Activated T-cell treated with anti-CD3 and anti-CD28 coated beads, Interleukin-2, amount 50 U/mL, for 72 hours (primary cell): ENCODE measurements at places on chromosomes 5 and 9. TPM values are rescaled to one million over a fixed set of nuclear protein-coding genes. Genes with fewer than 3 reads are reported as not detected.

DNA sequence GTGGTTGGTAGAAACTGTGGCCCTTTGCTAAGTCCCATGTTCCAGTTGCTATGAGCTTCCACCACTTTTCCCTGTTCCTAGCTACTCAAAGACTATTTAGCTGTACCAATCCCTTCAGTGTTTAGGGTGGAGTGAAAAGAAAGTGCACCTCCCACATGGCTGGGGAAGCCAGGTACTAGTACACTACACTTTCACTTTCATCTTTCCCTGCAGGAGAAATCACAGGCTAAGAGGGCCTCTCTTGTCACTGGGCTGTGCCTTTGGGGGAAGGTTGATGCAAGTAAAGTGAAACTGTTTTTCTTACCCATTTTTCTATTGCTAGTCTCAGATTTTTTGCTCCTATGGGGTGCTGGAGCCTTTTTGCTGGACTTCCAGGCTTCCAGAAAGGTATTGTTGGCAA, 33.5 kb upstream of the CKS2 start:
- no peak for DNase-seq

The WHRN gene
- 7.1 TPM for total RNA-seq

DNA sequence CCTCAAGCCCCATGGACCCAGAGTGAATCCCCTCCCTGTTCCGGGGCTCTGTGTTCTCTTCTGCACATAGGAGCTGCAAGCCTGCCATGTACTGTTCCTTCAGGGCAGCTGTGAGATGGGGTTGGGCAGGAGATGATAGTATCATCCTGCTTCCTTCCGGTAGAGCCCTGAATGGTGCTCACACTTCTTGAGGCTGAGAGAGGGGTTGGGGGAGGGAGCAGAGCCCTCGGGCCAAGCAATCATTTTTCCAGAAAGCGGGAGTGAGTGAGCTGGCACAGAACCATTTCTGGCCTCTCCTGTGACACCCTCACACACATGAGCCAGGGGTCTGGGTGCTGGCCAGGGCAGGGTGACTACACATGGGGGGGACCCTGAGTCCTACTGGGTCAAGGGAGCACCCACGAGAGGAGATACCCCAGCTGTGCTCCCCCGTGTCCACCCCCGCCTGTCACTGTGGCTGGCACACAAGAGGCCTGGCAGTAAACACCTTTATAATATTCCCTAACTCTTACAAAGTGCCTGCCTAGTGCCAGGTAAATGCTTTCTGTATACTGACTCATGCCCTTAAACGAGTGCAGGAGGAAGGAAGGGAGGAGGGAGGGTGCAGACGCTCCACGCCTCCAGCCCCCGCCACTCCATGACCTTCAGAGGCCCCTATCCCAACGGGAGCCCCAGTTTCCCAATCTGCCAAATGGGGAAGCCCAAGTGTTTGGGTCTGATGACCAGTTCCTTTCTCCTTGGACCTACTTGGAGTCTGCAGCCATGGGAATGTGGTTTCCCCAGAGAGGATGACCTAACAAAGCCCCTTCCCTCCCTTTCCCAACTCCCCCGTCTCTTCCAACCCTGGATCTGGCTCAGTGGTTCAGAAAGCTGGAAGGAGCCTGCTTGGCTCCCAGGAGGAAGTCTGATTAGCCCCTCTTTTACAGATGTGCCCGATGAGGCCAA, 15.5 kb downstream of the AKNA start:
- DNase-seq, result no peak

DNA sequence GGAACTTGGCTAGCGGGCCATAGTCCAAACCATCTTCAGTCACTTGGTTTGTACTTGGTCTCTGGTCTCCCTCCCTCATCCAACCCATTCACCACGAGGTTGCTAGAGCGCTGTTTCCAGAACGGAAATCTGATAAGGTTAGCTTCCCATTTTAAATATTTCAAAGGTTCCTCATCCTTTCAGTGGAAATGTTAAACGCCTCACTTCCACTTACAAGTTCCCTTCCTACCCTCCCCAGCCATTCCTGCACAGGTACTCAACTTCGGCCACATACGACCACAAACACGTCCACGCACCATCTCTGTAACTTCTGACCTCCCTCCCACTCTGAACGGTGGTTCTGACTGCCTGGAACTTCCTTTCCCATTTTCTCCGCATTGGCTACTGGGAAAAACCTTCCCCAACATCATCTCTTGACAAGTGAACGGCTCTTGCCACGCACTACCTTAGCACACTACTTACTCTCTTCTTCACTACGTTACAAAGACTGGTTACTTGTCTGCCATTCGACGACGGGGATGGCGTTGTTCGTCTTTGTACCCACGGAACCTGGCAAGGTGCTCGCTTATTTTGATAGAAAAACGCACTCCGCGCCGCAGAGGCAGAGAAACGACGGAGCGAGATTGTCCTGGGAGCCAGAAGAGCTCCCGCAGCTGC, 629 bp downstream of the CCNH start:
- DNase-seq, result peak; percentile 35

- DNase-seq, result peak; percentile 17
These were observed 53.7 kb upstream of the PIP5K1B start for GRCh38 chr9:68651280-68651893.

GRCh38 chr5:7925961-7926695, 57.2 kb downstream of the MTRR start:
- no peak for DNase-seq

The ENTPD2 gene
- 0.28 TPM for total RNA-seq

- DNase-seq, result no peak
These were observed 1253.2 kb downstream of the EFNA5 start for GRCh38 chr5:106417566-106417965.

- DNase-seq, result no peak
These were observed at the start of gene TNC for GRCh38 chr9:115117999-115118878. TSS of gene TNC (minus strand) at chr9:115118157. CDS start at chr9:115091018, 27,139 bp downstream.
